Foreskin fibroblast (primary cell): ENCODE measurements at places on chromosomes 2 and 18.
A peak's percentile ranks its signal among the peaks of the same experiment; 100 is the strongest.

GRCh38 chr2:145260081-145260480 lies 740.2 kb upstream of the ZEB2 start:
- DNase-seq = no peak

GRCh38 chr18:55220523-55220922 lies 261.3 kb upstream of the CCDC68 start:
- DNase-seq = no peak

DNA sequence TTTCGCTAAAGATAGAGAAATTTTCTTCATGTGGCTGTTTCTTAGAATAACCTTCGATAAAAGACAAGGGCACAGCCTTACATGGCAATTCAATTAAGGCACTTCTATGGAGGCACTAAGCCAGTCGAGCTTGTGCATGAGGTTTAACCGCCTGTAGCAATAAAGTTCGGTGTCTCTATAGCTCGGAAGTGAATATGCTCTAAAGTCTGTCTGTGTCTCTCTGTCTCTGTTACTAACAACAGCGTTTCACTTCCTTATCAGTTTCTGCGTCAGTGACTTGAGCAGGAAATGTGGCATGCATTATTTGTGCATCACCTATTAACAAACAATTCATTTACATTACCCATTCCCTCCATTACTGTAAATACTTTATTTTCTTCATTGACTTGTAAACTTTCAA lies 365.1 kb upstream of the NETO1 start:
- no peak for DNase-seq

- no peak for DNase-seq
Measured at GRCh38 chr18:76979111-76979751, 153.4 kb downstream of the MBP start.

DNA sequence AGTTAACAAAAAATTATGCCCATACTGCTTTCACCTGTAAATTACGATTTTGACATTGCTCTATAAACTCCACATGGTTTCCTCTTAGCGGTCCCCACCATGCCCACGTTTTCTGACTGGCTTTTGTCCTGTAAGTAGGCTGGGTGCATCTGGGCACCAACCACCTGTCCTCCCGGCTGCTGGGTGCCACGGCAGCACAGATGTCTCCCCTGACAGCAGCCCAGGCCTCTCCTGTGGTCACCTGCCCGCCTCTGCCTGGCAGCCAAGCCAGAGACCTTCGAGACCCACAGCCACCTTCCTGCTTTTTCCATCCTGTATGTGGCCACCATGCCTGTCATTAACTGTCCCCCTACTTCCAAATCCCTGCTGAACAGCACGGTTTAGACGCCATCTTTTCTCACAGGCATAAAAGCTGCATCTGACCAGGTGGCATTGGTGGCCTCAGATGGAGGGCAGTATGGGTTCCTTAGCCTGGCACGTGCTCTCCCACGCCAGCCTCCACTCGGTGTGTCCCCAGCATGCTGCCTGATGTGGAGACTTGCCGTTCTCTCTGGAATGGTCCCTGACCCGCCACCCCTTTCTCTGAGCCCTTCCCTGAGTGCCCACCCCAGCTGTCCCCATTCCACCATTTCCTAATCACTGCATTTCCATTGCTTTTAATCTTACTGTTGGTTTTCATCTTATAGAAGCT lies 18.9 kb downstream of the SNORC start:
- no peak for DNase-seq

DNA sequence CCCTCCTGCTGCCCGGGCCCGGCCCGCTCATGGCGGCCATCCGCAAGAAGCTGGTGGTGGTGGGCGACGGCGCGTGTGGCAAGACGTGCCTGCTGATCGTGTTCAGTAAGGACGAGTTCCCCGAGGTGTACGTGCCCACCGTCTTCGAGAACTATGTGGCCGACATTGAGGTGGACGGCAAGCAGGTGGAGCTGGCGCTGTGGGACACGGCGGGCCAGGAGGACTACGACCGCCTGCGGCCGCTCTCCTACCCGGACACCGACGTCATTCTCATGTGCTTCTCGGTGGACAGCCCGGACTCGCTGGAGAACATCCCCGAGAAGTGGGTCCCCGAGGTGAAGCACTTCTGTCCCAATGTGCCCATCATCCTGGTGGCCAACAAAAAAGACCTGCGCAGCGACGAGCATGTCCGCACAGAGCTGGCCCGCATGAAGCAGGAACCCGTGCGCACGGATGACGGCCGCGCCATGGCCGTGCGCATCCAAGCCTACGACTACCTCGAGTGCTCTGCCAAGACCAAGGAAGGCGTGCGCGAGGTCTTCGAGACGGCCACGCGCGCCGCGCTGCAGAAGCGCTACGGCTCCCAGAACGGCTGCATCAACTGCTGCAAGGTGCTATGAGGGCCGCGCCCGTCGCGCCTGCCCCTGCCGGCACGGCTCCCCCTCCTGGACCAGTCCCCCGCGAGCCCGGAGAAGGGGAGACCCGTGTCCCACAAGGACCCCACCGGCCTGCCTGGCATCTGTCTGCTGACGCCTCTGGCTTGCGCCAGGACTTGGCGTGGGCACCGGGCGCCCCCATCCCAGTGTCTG lies 767 bp downstream of the RHOB start:
- DNase-seq = no peak

DNA sequence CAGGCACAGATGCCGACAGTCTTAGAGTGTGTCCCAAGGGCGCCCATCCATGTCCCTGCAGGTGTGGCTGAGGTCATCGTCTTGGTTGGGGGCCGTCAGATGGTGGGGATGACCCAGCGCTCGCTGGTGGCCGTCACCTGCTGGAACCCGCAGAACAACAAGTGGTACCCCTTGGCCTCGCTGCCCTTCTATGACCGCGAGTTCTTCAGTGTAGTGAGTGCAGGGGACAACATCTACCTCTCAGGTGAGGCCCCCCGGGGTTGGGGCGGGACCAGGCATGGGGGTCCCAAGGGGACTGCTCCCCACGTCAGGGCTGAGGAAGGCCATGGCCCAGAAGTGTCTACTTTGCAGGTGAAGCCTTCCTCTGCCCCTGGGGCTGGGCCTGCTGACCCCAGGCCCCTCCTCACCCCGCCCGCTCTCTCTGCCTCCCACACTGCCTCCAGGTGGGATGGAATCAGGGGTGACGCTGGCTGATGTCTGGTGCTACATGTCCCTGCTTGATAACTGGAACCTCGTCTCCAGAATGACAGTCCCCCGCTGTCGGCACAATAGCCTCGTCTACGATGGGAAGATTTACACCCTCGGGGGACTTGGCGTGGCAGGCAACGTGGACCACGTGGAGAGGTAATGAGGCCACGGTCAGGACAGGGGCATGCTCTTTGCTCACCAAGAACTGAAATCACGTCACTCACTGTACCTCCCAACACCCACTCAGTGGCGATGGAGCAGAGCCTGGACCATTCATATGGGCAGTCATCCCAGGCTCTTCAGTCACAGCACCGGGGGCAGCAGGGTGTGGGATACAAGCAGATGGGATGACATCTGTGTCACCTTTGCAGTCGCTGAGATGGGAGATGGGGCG lies 230.8 kb downstream of the ATAD2B start:
- no peak for DNase-seq

- DNase-seq = no peak
Measured at GRCh38 chr2:175007510-175007909, 2.3 kb upstream of the CHN1 start.

DNA sequence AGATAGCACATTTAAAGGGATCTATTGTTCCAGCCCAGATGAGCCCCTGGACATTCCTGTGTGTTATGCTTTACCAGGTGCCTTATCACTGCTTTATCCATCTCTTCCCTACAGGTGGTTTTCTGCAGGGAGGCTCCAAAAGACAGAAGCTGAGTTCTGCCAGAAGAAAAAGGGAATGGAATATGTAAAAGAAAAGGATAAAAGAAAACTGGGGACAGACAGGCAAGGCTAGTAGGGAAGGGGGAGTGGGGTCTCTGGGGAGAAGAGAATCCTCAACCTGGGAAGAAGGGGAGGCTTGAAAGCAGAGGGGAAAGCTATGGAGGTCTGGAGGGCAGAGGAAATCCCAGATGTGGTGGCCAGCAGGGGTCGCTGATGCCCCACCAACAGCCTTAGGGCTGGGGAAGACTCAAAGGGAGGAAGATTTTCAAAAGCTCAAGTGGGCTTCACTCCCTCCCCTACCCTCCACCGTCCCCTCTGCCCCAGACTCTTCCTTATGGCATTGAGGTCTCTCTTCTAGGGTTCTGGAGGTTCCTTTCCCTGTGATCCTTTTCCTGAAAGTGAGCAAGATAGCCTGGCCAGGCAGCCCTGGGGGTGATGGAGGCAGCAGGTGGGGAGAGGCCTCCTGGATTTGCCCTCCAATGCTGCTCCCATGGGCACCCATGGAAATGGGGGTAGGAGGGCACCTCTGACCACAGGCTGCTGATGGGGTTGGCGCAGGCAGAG lies 178.1 kb upstream of the PKDCC start:
- peak; percentile 82 for DNase-seq

GRCh38 chr2:167135706-167136105 lies 247.4 kb downstream of the XIRP2 start:
- DNase-seq = peak; percentile 38

DNA sequence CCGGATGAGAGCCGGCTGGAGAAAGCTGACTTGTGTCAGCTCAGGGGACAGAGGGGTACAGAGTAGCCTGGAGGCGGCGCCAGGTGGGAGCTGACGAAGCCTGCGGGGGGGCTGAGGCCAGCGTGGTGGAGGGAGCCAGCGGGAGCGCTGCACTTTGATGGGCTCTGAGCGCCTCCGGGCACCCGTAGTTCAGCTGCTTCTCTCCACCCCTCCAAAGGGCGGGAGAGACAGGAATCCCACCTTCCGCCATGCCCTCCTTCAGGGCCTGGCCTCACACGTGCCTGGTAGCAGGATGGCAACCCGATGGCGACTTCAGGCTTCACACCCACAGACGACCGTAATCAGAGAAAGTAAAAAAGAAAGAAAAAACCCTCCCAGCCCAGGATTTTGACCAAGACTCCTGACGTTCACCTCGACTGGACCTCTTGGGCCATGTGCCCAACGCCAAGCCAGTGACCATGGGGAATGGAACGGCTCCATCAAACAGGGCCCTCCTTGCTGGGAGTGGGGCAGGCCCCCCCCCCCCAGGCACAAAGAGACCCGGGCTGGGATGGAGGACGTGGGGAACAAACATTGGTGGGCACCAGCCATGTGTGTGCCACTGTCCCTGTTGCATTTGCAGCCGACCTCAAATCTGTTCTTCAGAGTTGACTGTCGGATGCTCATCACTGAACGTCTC lies 60.7 kb upstream of the ASAP2 start:
- DNase-seq = no peak

DNA sequence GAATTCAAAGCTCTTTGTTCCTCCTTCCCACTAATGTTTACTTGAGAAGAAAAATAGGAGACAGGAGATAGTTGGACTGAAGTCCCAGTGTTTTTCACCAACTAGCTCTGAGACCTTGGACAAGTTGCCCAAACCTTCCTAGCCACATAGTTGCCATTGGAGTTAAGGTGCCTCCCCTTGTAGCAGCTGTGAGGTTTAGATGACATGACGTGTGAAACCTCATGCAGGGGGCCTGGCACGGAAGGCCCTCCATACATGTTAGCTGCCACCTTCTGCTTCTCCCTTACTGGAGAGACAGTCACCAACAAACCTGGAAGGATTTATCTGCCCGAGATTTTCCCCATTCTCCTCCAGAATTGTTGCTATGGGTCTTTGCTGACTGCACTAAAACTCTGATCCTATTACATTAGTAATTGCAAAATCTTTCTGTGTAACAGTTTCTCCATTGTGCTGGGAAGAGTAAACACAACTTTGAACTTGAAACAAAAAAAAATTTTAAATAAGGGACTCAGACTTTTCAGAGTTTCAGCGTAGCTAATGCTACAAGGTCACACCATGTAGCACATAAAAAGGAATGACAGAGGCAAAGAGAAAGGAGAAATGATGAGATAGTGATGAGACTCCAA lies 23.8 kb upstream of the CABYR start:
- no peak for DNase-seq

DNA sequence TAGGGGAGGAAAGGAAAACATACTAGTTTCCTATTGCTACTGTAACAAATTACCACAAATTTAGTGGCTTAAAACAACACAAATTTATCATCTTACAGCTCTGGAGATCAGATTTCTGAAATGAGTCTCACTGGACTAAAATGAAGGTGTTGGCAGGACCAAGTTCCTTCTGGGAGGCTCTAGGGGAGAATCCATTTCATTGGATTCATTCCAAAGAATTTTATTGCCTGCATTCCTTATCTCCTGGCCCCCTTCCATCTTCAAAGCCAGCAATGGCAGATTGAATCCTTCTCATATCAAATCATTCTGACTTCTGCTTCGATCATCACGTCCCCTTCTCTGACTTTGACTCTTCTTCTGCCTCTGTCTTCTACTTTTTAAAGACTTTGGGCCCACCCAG lies 250.9 kb downstream of the IRS1 start:
- DNase-seq = peak; percentile 13

DNA sequence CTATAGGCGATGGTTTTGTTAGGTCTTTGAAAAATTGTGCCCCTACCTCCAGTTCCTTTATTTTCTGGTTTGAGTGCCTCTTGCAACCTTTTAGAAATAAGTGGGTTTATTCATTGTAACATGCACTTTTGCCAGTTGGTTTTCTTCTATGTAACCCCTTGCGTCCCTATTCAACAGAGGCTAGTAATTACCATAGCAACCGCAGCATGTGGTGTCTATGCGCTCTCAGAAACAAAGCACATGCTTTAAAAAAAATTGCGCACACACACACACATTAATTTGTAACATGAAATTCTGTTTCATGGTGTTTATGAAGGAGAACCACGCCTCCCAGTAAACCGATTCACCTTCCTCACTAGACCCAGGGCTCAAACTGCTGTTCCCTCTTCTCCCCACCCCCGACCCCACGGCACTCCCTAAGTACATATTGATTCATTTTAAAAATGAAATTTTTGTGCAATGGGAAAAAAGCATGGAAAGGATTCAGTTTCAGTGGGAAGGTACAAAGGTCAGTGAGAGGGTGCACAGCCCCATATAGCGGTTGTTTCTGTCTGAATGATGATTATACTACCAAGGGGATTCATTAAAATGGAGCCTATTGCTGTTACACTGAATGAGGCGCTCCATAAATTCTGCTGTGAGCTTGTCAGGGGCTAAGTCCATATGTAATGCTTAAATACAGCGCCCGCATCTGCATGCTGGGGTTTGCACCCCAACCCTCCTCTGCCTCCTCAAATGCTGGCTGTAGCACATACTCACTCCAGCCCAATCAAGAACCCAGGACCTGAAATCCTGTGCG lies 206.9 kb downstream of the ICOS start:
- DNase-seq = no peak

- DNase-seq = no peak
Measured at GRCh38 chr2:169073963-169074751, 4.8 kb downstream of the DHRS9 start.

DNA sequence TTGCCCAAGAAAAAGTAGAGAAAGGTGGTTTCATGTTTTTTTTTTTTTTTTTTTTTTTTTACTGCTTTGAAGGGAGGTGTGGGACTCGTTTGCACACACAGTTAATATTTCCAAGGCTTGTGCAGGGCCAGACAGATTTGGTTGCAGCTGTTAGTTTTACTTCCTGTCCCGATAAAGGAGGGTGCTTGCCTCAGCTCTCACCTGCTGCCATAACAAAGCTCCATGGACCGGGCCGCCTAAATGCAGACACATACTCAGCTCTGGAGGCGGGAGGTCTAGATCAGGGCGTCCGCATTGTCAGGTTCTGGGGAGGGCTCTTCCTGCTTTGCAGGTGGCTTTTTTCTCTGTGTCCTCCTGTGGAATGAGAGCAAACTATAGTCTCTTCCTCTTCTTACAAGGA lies 69.9 kb downstream of the ODC1 start:
- DNase-seq = no peak
